Cortex of kidney (tissue), 1 donor: ENCODE measurements at places on chromosomes 11 and 22.

GRCh38 chr11:92859156-92859690 lies 110.2 kb upstream of the MTNR1B start:
- no peak for DNase-seq

DNA sequence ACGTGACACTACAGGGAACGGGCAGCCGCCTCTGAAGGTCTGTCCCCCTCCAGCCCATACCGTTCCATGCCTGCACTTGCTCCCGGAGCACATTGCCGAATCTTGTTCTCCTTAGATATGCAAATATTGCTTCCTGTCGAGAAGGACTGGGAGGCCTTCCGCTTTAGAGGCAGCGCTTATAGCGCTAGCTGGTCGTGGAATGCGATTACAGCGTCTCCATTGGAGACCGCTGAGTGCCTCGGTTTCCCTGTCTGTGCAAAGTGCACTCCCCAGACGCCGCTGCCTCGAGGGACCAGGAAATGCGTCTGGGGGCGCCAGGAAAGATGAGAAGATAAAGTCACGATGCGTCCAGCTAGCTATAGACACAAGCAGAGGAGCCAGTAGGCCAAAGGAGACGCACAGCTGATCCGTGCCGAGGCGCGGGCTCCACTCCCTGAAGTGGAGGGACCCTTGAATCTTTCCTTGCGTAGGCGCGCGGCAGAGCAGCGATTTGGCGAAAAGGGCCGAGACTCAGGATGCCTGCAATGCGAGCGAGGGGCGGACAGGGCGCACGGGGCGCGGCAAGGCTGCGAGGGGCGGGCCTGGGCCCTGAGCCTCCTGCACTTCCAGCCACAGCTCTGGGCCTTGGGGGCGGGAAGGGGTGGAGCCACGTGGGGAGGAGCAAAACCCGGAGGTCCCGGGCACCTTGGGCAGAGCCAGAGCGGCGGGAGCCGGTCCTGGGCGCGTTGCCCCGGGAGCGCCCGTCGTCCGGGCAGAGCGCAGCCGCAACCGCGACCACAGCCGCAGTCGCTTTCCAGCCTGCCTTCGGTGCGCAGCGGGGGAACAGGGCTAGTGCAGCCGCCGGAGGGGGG lies at the start of gene RASSF10:
Gene RASSF10 (plus strand): TSS at position 692 of the 851 bp plus-strand sequence. CDS start 261 bp downstream, outside the sequence.
- peak; percentile 57 for DNase-seq

GRCh38 chr11:73275381-73275750 lies 3.2 kb downstream of the P2RY6 start:
- DNase-seq: no peak

DNA sequence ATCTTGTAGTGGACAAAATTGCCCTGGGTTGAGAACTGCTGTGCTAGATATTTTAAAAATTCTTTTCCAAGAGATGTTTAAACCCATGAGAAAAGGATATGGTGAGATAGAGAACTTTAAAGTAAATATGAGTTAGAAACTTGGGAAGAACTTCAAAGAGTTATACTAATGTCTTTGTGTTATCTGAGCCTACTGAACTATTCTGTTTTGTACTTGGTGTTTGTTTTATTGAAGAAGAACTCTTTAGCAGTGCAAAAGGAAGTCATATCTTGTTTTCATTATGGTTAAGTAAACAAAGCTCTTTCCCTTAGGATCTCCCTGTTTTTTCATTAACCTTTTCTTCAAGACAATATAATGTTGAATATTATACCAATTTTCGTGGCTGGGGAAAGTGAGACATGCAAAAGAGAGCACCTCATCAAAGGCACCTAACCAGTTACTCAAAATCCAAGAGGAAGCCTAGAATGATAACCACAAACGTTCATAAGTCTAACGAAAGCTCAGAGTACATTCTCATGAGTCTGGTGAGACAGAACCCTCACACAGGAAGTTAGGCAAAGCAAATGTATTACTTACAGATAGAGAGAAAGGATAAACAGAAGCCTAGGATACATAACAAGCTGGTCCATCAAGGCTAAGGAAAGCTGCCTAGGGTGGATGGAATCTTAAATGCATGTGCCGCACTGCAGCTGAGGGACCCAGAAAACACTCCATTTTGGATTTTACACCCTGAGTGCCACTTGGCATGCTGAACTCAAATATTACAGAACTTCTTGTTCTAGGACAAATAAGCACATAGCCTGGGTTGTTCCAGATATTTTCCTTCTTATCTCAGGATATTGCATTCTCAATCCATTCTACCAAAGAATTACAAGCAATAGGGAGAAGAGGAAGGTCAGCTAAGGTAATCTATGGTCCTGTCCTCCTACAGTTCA lies 112.5 kb upstream of the ANO3 start:
- DNase-seq: no peak

- no peak for DNase-seq
Measured at GRCh38 chr11:19711911-19712280, 741 bp upstream of the NAV2 start.

DNA sequence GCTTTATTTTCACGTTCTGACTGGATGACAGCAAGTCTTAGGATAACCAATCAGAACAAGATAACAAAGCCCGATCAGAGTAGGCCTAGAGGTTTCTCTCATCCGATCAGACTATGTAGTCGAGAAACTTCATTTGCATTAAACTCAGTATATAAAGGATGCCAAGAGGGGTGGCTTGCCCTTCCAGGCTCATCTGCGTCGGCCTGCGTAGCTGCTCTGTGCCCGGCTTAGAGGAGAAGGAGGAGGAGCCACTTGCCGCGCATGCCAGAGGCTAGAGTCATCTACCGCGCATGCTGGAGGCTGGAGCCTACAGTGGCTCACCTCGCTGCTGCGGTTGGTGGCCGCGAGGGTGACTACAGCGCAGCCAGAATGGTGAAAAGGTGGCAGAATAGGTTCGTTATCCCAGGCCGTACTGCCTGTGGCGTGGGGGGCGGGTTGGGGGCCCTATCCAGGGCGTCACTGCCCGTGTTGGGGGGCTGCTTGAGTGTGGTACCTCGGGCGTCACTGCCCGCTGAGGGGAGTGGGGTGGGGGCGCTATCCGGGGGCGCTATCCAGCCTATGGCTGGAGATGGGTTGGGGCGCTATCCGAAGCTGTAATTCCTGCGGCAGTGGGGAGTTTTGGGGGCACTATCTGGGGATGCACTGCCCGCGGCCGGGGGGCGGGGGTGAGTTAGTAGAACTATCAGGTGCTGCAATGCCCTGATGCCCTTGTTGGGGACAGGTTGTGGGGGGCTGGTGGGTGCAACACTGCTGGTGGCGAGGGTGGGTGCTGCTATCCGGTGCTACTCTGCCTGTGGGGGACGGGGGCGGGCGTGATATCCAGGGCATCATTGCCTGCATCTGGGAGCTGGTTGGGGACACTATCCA lies at the start of gene RFPL2:
Gene RFPL2 (minus strand): TSS at position 218 of the 867 bp plus-strand sequence. CDS start 2,622 bp downstream, outside the sequence.
- no peak for DNase-seq

DNA sequence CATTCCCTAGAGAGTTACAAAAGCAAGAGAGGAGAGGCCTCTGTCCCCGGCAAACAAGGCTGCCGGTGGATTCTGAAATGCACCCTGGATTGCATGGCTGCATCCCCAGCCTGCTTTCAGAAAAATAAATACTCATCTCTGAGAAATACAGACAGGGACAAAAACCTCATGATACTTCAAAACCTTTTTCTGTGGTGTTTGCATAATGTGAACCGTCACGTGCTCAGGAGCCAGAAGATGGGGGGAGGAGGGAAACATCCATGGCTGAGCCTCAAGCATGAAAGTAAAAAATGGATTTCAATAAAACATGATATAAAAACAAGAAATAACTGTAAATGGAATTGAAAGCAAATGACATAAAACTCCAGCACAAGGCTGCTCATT lies 198.5 kb upstream of the NCAM1 start:
- DNase-seq: no peak

GRCh38 chr11:77519847-77520246 lies 46.0 kb upstream of the PAK1 start:
- DNase-seq: no peak

DNA sequence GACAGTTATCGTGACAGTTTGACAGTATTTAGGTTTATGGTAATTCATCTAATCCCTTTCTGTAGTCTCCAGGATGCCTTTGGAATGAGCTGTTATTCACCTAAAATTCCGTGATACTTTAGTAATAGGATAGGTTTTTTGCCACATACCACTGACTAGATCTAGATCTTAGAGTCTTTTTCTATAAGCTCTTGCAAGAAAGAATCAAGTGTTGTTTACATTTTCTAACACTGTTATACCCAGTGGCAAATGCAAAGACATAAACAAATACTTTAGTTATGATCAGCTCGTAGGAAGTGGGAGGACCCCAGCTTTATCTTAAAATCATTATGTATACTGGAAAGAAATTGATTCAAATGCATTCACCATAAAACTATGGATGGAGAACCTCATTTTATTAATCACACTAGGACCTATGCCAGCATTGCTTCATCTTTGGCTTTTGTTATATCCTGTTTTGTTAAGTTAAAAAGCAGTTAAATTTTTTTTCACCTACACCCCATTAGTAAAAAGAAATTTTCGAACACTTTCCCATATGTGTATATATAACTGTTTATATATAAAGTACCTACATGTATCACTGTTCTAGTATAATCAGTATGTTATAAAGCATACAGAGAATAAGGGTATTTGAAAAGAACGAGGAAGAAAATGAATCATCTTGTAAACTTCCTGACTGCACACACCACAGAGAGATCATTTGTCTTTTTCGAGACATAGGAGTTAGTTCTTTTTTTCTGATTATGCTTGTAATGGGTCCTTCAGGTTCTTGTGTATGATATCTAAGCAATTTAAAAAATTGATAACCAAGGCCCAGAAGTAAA lies 60.9 kb downstream of the PDHX start:
- DNase-seq: no peak

DNA sequence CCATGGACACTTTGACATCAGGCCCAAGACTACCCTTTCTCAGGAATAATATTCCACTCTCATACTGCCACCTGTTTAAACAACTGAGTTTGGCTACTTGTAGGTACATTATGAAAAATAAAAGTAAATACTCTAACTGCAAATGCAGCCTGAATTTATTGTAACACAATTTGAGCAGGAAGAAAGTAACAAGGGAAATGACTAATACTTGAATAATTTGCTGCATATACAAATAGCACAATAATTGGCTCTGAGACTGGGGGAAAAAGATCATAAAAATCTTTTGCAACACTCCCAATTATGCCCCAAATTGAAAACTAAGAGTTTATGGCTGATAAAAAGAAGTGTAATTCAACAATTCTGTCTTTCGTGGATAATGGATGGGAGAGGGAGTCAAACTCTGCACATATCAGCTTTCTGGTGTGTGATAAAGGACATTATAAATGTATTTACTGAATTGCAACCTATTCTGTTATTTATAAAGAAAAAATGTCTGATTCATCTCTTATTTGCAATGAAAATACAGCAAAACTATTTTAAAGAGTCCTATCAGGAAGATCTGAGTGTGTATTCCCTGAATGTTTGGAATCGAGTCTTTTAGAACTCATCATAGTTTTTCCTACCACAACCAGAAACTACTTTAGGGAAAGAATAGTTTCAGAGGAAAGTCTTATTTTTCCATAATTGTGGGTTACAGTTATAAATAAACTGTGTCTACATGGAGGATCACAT lies 359.0 kb downstream of the JRKL start:
- DNase-seq: no peak

GRCh38 chr11:57800444-57801182 lies 39.0 kb downstream of the CTNND1 start:
- DNase-seq: no peak

- no peak for DNase-seq
Measured at GRCh38 chr22:45096256-45096907, 67.3 kb upstream of the NUP50 start.

GRCh38 chr22:45893516-45893915 lies 83.4 kb downstream of the WNT7B start:
- no peak for DNase-seq

- DNase-seq: no peak
Measured at GRCh38 chr11:130644187-130644586, 195.7 kb downstream of the ADAMTS15 start.

GRCh38 chr11:6225896-6226295 lies 8.5 kb downstream of the FHIP1B start:
- DNase-seq: no peak

DNA sequence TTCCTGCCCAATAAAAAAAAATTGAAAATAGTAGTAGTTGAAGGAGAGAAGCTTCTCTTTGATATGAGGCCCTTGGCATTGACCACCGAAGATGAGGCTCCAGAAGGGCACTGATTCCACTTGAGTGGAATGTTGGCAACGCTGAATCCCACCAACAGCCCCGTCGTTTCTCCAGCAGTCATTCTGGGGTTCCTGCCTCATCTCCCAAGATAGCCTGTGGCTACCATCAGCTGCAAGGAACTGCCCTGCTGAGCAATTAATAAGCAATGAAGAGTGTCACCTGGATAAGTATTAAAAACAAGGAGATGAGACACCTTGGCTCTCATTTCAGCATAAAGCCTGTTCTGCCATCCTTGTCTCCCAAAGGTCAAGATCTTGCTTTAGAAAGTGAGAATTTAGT lies 144.1 kb downstream of the CSNK2A3 start:
- DNase-seq: no peak

DNA sequence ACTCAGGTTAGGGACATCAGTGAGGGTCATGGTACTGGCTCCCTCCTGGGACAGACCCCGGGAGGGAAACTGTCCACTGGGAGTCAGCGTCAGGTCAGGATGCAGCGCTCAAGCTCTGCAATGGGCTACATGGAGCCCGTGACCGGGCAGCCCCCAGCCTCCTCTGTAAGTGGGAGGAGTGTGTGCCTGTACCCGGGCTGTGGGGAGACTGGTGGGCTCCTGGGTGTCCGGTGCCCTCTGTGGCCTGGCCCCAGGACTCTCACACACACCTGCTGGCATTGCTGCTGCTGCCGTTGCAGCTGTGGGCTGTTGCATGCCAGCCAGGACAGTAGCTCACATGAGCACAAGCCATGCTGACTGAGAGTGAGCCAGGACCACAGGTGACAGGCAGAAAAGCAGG lies 630.3 kb downstream of the TBC1D22A start:
- DNase-seq: no peak

- DNase-seq: no peak
Measured at GRCh38 chr11:128933481-128934178, 9.0 kb downstream of the TP53AIP1 start.

- DNase-seq: no peak
Measured at GRCh38 chr11:131037873-131038272, 121.6 kb upstream of the SNX19 start.

DNA sequence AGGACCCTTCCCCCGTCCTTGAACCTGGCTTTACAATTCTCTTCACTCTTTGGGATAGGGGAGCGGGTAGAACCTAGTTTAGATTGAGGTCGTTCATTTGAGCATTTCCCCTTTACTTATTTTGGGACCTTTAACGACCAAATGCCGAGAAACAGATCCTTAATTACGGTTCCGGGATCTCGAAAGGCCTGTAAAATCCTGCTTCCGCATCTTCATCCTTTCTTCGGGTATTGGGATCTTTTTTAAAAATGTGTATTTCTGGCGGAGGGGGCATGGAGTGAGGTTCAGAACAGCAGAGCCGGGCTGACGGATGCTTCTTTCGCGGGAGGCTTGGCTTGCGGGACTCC lies 395 bp upstream of the HIPK3 start:
- no peak for DNase-seq

GRCh38 chr11:26287067-26287518 lies 44.8 kb upstream of the ANO3 start:
- DNase-seq: no peak

DNA sequence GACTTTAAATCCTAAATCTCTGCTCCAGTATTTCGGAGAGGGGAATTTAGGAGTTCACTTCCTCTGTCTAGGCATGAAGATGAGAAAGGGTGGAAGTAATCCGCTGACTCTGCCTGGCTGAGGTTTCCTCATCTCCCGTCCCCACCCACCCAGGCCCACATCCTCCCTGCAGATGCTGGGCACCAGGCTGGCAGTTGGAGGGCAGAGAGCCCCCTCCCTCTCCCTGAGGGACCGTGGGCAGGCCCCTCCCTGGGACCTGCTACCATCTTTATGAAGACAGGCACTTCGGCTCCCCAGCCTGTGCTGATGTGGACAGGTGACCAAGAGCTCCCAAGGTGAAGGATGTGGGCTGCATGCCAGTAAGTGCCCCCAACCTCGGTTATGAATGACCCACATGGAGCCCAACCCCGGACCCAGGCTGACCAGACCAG lies 6.7 kb downstream of the CASTOR1 start:
- no peak for DNase-seq
